ENCODE measurements at places on chromosomes 1 and 21. TPM values are rescaled to one million over a fixed set of nuclear protein-coding genes. Genes with fewer than 3 reads are reported as not detected.

The AHDC1 gene
- polyA plus RNA-seq: 11.2 TPM

The SPATA45 gene
- polyA plus RNA-seq: not detected

The OR14K1 gene
- not detected for polyA plus RNA-seq

The TMEM240 gene
- not detected for polyA plus RNA-seq

The ADARB1 gene
- 22.3 TPM for polyA plus RNA-seq

The STXBP3 gene
- 26.5 TPM for polyA plus RNA-seq

The RIMKLA gene
- 0.19 TPM for polyA plus RNA-seq

The LCE1E gene
- polyA plus RNA-seq: not detected

The TESK2 gene
- 10.5 TPM for polyA plus RNA-seq

The GRIK1 gene
- 1.3 TPM for polyA plus RNA-seq

The CDC20 gene
- 2.9 TPM for polyA plus RNA-seq

The HPCA gene
- 0.23 TPM for polyA plus RNA-seq

The DIPK1A gene
- 15.4 TPM for polyA plus RNA-seq

The PCAT6 gene
- 2.8 TPM for polyA plus RNA-seq

The SPATA46 gene
- not detected for polyA plus RNA-seq

The ADAM30 gene
- not detected for polyA plus RNA-seq

The GNAT2 gene
- not detected for polyA plus RNA-seq

Data from ovary (tissue), 10 donors.